SW 1271 (cell line): ENCODE measurements at places on chromosomes 5 and 9.

DNA sequence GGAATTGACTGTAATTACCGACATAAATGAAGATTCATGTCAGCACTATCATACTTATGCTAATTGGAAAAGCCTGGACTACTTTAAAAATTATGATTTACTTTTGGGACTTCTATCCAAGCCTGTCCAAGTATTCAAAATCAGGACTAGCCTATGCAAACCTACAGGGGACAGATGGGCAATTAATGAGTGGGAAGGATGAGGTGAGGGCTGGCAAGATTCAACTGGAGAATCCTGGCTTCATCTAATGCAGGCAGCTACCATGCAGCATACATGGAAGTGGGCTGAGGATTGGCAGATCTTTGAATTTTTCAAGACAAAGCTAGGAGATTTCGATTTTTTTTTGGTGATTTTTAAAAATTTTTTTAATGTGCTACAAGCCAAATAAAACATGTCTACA, 532.6 kb downstream of the CSNK1G3 start:
- no peak for DNase-seq

- DNase-seq = no peak
Measured at GRCh38 chr9:79694676-79695400, 123.1 kb downstream of the TLE4 start.

DNA sequence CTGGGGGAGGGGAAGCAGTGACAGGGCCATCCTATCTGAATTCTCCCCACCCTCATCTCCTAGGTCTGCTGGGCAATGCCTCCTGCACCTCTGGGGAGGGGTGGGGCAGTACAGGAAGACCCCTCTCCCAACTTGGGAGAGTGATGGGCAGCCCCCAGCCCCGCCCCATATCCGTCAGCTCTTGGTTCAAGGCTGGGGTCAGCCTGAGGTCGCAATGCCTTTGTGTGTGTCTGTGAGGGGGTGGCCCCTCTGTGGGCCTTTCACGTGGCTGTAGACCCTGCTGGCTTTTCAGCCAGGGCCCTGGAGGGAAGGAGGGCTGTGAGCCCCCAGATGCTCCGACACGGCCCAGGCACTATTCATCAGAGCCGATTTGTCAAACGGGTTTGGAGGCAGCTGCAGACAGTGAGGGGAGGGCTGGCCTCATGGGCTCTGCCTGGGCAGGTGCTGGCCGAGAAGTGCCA, 49.5 kb upstream of the RNU6ATAC start:
- no peak for DNase-seq

GRCh38 chr5:172713113-172713808, 57.7 kb downstream of the DUSP1 start:
- peak; percentile 46 for DNase-seq

- DNase-seq = no peak
Measured at GRCh38 chr9:72185561-72185960, 36.3 kb downstream of the GDA start.

DNA sequence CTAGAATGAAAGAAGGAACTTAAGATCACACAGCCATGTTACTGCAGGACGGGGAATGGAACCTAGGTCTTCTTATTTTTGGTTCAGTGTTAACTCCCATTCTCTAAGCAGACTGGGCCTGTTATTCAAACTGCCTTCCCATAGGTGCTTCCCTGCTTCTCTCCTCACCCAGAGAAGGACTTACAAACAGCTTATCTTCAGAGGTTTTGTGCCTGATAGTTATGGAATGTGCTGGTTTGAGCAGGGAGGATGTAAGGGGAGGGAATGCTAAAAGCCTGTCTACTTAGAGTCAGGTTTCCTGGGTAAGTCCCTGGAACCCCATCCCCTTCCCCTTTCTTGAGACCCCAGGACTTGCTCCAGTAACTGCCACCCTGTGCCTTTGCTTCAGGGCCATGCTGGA, 4.2 kb upstream of the PSMD5 start:
- DNase-seq = no peak

- DNase-seq = no peak
Measured at GRCh38 chr5:144183254-144183889, 12.7 kb downstream of the KCTD16 start.

DNA sequence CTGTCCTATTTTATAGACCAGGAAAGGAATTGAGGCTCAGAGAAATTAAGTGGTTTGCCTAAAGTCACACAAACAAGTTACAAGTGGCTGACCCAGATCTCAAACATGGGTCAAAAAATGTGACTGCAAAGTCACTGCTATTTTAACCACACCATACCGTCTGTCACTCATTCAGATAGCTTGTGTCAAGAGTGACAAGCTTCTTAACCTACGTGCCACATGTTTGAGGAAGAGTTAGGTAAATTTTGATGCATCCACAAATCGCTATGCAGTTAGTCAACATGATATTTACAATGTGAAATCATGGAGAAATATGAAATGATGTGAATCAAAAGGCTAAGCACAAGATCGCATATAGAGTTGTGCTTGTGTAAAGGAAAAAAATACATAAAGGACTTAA, 22.7 kb upstream of the GNE start:
- DNase-seq = no peak
